ENCODE measurements at places on chromosomes 5 and 9. TPM values are rescaled to one million over a fixed set of nuclear protein-coding genes. Genes with fewer than 3 reads are reported as not detected.

Gene ROR2
- total RNA-seq: not detected

Gene CXCL14
- total RNA-seq: not detected

DNA sequence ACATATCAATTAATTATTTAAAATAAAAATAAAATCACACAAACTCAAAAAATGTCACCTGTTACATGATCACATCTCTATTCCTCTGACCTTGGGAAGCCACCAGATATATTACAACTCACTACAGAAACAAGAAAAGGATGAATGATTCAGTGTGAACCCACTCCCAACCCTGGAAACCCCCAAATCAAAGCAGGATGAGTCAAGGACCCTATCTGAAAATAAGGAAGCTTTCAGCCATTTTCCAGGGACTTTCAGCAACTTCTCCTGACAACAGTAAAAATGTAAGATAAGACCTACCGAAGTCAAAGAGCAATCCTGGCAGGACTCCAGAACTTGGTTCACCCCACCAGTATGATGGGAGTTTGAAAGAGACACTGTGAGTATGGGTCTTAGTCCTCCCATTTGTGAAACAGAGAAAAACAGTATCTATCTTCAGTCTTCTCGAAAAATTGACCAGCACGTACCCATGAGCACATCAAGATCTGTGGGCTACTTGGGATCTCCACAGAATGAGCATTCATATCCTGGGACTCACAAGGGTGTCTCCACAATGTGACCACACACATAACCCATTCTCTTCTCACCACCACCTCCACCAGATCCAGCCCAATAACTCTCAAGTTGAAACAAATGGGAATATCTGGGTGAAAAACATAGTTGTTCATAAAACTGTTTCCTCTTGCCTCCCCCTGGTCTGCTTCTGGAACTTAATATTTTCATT is 9.9 kb downstream of the NRG2 start:
- H3K27me3 ChIP-seq: peaks cover 31% of the 10 kb centered on the region
- DNase-seq: no peak
- peaks cover 1% of the 10 kb centered on the region for H3K4me1 ChIP-seq
- no peak overlapping the region for H3K27ac ChIP-seq
- H3K4me3 ChIP-seq: no peak overlapping the region

GRCh38 chr5:172482156-172483020 is 28.1 kb upstream of the SH3PXD2B start:
- no peak for DNase-seq
- no peak overlapping the region for H3K27ac ChIP-seq
- no peaks in the 10 kb centered on the region for H3K36me3 ChIP-seq
